RPMI7951 (cell line): ENCODE measurements at places on chromosomes 13 and 19. TPM values are rescaled to one million over a fixed set of nuclear protein-coding genes. Genes with fewer than 3 reads are reported as not detected.

The ZNF563 gene
- 3.0 and 6.5 TPM in 2 replicates for total RNA-seq

The LILRA1 gene
- not detected in 2 replicates for total RNA-seq

The WDR88 gene
- total RNA-seq = not detected in 2 replicates

The SH2D3A gene
- not detected in 2 replicates for total RNA-seq

The IGSF23 gene
- not detected in 2 replicates for total RNA-seq
